Right ventricle myocardium inferior (tissue), 1 donor: ENCODE measurements at places on chromosomes 11 and 22.

DNA sequence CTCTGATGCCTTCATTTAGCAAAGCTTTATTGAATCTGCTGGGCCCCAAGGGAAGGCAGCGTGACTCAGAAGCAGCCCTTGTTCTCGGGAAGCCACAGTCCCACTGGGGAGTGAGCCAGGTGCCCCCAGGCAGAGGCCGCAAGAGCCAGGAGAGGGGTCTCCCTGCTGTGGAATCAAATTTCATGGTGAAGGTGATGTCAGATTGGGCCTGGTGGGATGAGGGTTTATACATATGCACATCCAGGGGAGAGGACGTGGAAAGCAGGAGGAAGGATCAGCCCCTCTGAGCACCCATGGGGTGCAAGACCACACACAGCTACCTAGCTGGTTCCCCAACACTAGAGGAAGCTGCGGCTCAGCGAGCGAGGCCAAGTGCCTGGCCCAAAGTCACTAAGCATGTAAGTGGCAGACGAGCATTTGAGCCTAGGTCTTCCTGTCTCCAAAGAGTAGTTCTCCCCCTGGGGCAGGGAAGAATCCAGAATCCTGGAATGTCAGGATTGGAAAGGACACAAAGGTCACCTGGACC lies 2.0 kb downstream of the SYNGR1 start:
- DNase-seq = no peak

DNA sequence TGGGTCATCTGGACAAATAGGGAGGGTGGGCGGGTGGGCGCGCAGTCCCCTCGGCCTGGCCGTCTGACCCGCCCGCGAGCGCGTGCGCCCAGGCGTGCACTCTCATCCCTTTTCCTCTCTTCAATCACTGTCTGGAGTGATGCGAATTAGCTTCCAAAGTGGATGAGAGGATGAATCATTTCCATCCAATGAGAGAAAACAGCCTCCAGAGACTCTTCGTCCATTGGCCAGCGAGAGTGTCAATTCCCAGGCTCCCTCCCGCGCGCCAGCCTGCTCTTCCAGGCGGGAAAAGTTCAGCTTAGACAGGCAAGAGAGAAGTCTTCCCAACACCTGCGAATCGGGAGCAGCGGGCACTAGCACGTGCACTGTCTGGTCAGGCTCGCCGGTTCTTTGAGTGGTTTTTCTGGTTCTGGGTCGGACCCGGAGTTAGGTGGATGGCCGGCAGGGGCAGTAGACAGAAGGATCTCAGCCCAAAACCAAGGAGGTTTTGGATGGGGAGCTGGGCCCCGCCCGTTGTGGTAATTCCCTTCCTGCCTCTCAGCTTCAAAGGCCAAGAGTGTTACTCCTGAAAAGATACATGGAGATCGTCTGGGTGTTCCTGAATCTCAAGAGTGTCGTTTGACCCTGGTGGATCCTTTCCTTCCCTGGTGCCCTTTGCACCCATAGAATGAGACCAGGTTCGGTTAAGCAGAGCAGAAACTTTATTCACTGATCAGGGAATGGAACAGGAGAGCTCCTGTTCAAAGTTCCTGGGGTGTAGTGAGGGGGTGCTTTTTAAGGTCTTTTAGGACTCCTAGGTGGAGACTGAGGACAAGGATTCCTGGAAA lies 33.4 kb upstream of the GLYATL1 start:
- DNase-seq = no peak

DNA sequence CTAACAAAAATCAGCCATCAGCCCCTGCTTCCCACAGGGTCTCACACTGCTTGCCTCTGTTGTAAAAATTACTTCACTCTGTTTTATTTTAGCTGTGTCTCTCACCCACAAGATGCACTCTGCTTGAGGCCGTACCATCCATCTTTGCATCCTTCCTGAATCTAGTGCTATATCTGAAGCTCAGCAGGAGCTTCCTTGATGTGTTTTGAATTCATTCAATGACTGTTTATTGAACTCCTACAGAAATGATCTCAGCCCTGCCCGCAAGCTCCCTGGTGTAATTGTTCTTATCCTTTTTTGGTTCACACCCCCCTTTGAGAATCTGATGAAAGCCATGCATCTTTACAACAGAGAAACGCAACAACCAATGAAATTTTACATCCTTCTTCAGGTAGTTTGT lies 310.2 kb upstream of the ZC3H12C start:
- DNase-seq = no peak

DNA sequence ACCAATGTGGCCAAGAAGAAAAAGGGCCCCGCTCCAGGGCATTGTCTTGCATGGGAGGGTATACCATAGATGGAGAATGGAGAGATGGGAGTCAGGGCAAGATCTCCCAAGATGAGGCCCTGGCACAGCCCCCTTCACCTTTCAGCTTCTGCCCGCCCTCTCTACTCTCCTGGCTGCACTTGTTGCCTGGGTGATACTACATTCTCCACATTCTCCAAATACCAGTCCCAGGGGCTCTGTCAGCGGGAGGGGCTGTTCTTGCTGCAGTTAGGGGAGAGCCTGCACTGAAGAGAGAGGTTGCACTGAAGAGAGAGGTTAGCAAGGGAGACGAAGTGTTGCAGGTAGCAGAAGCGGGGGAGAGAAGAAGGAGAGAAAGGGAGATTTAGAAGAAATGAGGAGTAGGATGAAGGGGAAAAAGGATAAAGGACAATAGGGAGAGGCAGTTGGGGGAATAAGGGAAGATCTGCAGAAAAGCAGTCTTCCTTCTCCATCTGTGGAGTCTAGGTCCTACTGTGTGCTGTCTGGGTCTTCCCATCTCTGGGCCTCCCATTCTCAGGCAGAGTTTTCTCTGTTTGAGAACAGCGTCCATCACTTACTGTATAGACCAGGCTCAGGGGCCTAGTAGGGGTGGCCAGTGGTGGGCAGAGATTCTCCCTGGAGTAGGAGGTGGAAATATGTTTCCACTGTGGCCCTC lies 8.0 kb downstream of the PHLDB1 start:
- no peak for DNase-seq

- no peak for DNase-seq
These were observed 131.9 kb downstream of the ADAMTS15 start for GRCh38 chr11:130580372-130580771.
